ENCODE measurements at places on chromosomes 7 and 10.

DNA sequence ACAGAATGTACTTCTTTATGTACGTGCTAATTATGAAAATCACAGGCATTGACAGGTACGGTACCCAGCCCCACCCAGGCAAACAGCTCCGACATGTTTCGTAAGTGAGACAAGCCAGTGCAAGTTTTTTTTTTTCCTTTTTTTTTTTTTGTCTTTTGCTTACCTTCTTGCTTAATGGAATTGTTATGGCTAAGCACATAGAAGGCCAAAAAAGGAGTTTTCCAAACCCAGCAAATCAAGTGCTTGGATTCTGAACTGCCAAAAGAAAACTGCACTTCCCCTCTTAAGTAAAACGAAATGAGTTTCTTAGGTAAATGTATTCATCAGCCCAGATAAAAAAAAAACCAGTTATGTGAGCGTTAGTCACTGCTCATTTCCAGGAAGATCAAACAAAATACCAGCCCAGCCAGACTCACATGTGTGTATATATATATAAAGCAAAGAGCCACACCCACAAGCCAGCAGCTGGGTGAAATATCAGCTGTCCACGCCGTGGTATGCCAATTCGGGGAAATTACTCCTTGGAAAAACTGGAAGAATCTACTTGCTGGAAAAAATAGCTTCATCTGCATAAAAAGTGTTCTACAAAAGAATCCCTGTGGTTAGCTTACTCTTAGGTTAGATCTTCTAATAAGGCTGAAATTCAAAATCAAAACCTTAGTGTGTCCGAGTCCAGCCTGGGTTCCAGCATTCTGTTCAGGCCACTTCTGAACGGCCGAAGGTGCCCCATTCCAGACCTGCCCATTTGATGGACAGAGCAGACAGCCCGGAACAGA lies 8.0 kb downstream of the KLF6 start:
- peak; percentile 82 for DNase-seq

DNA sequence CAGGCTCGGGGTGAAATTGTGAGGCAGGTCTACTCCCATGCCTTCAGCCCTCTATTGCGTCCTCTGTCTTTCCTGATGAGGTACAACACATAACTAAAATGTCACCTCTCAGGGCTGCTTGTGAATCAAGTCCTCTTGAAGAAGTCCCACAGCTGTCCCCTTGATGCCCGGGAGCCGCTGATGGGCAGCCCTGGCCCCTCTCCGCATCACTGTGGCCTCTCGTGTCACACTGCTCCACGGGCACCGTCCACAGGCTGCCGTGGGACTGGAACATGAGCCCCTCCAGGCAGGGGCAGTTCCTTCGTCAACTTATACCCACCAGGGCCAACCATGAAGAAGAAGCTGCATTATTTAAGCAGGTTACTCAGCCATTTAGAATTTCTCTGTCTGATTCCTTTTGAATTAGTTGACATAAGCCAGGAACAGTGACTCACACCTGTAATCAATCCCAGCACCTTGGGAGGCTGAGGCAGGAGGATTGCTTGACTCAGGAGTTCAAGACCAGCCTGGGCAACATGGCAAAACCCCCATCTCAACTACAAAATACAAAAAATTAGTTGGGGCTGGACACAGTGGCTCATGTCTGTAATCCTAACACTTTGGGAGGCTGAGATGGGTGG lies 58.5 kb upstream of the UBE3C start:
- no peak for DNase-seq

DNA sequence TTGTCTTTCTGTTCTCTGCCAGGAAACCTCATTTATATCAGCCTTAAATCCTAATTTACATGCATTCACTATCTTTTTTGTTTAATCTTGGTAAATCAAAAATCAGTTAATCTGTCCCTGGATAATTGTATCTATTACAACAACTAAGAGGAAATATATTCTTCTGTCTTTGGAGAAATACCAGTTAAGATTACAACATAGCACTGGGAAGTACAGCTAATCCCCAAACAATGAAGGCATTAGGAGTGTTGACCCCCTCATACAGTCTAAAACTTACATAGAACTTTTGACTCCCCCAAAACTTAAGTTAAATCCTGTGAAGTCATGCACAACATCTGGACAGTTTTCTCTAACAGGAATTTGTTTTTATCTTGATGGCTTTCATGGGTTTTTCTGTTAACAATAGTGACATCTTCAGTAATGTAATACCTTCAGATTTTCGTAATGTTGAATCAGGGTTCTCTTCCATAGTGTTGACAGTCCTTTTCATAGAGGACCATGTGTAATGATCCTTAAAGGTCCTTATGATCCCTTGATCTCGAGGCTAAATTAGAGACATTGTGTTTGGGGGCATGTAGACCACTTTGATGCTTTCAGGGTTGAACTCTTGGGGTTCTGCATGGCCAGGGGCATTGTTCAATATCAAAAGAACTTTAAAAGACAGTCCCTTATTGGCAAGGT lies 24.1 kb upstream of the ABCC2 start:
- DNase-seq = peak; percentile 84

GRCh38 chr7:133957845-133958244 lies 169.3 kb upstream of the LRGUK start:
- DNase-seq = no peak

DNA sequence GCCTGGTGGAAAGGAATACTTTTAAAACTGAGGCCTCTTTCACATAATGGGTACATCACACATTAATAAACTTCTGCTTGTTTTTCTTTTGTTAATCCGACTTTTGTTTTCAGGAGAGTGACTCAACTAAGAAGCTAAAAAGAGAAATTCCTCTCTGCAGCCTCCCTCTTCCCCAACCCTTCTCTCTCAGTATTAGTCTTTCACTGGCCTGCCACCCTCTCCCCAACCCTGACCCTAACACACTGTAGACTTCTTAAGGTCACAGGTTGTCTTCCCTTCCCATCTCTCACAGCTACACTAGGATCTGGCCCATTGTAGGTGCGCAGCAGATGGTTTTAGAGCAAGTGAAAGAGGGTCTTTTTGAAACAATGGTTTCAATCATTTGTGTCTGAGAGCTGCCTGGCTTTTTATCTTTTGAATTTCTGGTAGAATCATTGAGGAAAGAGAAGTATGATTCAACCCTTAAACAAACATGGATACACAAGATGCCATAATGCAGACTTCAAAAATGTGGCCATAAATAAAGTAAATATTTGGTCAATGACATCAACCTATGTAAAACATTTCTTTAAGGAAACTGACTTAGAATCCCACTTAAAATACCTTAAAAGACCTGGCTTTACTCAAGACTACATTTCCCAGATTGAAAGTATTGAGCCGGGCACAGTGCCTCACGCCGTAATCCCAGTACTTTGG lies 17.9 kb upstream of the FFAR4 start:
- peak; percentile 40 for DNase-seq

- DNase-seq = no peak
These were observed 63.0 kb downstream of the HELLS start for GRCh38 chr10:94608559-94608958.

DNA sequence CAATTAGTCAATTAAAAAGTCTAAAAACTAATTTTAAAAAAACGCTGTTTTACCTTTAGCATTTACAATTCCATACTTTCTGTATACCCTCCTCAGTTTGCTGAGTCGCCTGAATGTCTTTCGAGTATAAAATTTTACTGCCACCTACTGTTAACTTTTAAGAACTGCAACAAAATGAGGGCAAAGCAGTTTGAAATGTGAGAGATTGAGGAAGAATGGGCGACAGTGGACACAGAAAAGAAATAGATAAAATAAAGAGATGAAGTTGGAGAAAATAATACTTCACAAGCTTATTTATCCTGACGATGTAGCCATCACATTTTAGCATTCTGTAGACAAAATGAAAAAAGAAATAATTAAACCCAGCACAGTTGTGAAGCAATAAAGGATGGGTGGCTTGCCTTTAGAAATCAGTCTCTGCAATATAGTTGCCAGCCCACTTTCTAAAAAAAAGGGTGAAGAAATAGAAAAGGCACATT lies 110.8 kb upstream of the PTN start:
- peak; percentile 85 for DNase-seq

DNA sequence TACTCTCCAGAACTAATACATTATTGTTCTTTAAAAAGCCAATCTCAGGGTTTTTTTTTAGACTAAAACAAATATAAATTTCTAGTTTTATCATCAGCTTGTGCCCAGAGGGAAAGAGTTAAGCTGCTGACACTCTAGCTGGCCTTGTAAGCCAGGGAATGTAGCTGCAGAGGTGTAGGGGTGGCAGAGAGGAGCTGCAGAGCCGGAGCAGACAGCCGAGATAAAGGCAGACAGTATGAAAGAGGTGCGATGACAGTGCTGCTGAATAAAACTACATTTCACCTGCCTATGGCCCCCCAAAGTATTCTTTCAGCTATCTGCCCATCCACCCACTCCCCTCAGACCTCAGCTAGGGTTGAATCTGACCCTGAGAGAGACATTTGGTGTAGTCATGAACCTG lies 653.7 kb upstream of the ZWINT start:
- no peak for DNase-seq

DNA sequence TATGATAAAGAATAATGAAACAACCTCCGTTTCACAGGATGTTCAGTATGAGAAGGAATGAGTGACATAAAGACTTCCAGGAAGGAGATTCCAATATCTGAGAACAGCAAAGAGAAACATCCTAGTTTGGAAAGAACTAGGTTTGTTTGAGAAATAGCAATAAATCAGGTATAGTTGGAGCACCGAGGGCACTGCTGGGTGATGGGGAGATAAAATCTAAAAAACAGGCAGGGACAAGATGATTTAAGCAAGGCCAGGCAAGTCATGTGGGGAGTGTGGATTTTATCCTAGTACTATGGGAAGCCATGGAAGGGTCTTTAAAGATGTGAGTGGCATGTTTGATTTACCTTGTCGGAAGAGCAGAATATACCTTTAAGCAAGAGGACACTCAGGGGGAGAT lies 169.7 kb downstream of the SPAG6 start:
- DNase-seq = no peak

DNA sequence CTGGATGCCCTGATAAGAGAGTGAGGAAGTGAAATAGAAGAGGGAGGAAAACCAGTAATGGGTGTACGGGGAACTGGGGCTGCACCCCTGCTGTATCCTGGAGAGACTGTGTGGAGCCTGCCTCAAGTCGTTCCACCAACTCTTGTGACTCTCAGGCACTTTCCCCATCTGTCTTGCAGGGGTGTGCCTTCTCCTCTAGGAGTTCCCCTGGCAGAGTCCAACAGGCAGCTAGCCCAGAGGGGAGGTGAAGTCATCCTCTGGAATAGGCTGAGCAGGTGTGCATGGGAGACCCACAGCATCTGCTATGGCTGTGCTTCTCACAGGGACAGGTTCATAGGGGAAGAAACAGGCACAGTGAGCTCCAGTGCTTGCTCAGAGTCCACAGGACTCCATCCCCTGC lies 46.8 kb downstream of the WIPF3 start:
- DNase-seq = no peak

- no peak for DNase-seq
These were observed 124.9 kb upstream of the CTTNBP2 start for GRCh38 chr7:117997862-117998825.

DNA sequence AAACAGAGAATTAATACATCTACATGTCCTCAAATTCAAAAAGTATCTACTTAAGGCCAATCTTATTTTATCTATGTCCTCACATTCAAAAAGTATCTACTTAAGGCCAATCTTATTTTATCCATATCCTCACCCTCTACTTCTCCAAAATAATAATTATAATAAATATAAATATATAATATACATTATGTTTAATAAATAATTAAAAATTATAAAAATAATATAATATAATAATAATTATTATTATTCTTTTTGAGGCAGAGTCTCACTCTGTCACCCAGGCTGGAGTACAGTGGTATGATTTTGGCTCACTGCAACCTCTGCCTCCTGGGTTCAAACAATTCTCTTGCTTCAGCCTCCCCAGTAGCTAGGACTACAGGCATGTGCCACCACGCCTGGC lies 784.9 kb downstream of the DNAJB9 start:
- no peak for DNase-seq

DNA sequence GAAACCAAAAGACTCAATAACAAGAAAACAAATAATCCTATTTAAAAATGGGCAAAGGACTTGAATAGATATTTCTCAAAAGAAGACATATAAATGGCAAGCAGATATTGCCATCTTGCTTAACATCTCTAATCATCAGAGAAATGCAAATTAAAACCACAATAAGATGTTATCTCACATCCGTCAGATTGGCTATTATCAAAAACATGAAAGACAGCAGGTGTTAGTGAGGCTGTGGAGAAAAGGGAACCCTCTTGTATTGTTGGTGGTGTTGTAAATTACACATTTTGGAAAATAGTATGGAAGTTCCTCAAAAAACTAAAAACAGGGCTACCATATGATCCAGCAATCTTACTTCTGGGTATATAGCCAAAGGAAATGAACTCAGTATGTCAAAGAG lies 25.7 kb downstream of the OPALIN start:
- no peak for DNase-seq

GRCh38 chr10:48708144-48708543 lies 23.5 kb downstream of the WDFY4 start:
- DNase-seq = no peak

GRCh38 chr7:127525866-127526480 lies 59.4 kb downstream of the GCC1 start:
- no peak for DNase-seq

- DNase-seq = no peak
These were observed 10.9 kb downstream of the GPR141 start for GRCh38 chr7:37694208-37695094.

DNA sequence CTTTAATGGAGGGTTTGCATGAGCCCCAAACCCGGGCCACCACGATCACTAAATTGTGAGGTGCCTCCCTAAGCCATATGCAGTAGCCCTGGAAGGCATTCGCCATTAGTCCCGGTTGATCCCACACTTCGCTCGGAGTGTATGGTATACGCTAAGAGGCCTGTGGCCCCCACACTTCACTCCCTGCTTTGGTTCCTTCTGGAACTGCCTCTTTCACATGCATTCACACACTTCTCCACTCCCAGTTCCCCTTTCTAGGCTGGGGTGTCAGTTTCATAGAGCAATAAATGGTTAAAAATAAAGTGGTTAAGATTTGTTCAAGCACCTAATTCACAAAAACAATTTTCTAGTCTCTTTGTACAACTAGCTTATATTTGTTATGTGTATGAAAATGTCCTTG lies 212.1 kb upstream of the KCND2 start:
- no peak for DNase-seq

DNA sequence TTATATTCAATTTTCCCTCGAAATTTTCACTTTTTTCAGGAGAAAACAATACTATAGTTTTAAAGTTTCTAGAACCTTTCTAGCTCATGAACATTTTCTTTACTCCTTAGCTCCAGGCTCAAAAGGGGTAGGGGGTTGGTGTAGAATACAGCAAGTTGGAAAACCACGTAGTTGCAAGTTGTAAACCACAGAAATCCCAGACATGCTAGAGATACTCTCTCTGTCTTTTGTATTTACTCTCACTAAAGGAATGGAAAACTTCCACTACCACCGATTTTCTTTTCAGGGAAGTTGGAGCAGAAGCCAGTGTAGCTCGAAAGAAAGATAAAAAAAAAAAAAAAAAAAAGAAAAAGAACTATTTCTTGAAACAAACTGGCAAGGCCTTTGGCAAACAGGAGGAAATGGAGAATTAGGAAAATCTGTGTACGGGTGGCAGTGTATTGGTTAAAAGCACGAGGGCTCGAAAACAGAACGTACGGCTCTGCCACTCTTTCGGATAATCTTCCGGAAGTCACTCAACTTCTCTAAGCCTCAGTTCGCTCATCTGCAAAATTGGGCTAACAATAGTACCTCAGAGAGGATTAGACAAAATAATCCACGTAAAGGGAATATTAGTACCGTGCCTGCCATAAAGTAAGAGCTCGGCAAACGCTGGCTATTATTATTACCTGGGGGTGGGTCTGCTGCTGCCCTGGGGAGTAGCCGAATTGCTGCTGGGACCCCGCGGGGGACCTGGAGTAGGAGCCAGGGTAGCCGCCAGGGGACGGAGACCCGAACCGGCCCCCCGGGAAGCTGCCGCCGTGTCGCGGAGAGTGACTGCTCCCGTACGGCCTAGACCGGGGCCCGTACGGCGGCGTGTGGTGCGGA lies 628 bp downstream of the MPLKIP start:
- DNase-seq = peak; percentile 64
